ENCODE measurements at places on chromosomes 7 and 10.
A peak's percentile ranks its signal among the peaks of the same experiment; 100 is the strongest.

- no peak for DNase-seq
Measured at GRCh38 chr10:47261121-47261520, 38.9 kb upstream of the GDF10 start.

DNA sequence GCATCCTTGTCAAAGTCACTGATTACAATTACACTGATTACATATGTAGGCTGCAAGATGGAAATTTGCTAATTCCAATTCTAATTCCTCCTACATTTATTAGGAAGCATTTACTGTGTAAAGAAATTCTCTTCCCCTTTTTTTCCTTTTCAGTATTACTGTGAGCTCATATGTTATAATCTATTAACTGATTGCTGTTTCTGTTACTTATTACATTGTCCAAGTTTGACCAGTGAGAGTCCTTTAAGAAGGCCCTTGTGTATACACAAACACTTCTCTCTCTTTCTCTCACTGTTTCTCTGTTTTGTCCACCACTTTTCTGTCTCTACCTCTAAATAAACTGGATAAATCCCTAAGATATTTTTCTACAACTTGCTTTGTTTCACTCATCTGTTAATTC is 31.5 kb downstream of the PHF14 start:
- DNase-seq: no peak

DNA sequence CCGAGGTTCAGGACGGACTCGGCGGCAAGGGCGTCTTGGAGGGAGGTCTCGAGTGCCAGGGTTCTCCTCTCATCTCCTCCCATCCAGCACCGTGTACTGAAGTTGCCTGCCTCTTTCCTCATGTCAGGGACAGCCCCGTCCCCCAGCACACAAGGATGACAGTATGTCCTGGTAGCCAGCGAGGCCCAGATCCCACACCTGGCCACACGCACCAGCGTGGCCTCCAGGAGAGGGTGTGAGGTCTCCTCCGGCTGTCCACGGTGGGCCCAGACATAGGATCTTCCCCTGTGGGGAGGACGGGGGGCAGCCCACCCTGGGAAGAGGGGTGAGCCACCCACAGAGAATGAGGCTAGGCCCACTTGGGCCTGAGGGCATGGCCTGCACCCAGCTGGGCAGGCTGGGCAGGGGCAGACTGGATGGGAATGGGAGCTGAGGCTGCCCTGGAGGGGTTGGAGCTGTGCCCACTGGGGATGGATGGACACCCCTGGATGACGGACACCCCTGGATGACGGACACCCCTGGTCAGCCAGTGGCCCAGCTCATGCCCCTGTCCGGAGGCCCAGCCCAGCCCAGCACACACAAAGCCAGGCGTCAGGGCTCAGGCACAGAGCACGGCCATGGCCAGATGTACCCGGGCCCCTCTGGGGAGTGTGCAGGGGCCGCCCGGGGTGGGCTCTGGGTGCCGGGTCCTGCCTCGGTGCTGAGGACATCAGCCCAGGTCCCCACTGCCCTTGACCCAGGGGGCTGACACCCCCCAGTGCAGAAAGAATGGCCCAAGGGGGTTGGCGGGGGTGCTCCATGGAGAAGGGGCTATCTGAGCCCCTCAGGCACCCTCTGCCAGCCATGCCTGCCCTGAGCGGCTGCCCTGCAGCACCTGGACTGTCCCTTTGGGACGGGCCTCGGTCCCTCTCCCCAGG is 30.9 kb upstream of the CFAP46 start:
- no peak for DNase-seq

DNA sequence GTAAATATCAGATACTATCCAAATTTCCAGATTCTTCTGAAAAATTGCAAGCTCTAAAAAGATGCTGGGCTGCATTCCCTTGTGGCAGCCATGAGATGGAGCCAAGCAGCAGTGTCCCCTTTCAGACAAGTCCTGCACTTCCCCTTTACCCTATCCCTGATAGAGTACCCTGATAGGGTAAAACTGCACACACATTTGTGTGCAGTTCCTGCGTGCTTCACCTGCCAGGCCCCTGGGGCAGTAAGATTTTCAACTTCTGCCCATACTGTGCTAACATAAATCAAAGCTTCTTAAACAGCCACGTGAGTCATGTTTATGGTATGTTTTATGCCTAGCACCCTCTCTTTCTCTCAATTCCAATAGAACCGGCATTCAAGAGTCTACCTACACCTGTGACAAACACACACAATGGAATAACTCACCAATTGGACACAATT is 52.2 kb downstream of the IFIT5 start:
- peak; percentile 16 for DNase-seq

GRCh38 chr7:152333134-152333533 is 102.7 kb downstream of the KMT2C start:
- no peak for DNase-seq

DNA sequence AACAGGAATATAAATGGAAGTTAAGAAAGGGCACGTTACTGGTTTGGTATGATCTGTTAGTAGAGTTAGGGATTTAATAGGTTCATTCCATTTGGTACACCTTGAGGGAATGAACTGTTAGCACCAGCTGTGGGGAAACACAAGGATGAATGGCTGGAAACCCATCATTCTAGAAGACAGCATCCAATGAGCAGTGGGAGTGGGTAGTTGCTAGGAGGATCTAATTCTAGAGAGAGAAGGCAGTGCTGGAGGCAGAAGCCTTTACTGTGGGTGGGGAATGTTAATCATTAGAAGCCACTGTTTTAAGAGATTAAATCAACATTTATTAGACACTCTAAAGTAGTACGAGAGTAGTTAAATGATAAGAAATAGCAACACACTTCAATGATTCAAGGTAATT is 15.5 kb upstream of the GPR15LG start:
- no peak for DNase-seq

DNA sequence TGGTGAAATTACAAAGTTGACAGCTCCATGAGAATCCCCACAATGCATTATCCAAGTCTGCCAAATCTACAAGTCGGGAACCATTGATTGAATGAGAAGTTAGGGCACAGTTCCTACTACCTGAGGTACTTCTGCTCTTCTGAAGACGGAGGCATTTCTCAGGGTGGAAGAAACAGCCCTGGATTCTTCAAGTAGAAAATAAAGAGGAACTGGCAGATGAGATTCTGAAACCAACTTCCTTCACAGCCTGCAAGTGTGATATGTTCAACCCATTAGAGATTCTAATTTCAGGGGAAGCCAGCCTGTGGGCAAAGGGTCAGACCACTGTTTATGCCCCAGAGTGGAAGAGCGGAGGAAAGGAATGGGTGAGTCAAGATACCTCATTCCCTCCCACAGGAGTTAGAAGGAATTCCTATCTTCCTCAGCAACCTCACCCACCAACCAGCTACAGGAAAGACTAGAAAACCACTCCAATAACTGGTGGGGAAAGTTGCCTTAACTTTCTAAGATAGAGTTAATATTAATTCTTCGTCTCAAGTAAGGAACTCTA is 50.5 kb upstream of the BMPER start:
- no peak for DNase-seq

- no peak for DNase-seq
Measured at GRCh38 chr10:104253106-104253505, 1.6 kb upstream of the GSTO1 start.

GRCh38 chr10:43228783-43229207 is 38.1 kb downstream of the RASGEF1A start:
- no peak for DNase-seq
